ENCODE measurements at places on chromosomes 13 and 19.

GRCh38 chr19:20664901-20665781, 3.8 kb upstream of the ZNF626 start:
- no peak for DNase-seq

DNA sequence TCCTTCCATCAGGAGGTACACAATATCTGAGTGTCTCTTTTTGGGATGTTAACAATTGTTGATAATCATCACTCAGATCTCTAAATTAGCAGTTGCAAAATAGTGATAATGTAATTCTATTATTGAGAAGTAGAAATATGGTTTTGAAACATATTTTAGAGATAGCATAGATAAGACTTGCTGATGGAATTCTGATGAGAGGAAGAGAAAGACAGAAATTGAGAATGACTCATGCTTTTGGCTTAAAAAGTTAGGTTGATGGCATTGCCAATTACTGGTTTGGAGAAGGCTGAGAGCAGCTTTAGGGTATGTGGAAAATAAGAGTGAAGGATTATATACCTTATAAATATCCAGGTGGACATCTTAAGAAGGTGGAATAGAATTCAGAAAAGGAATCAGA, 106.4 kb upstream of the EDNRB start:
- no peak for DNase-seq

DNA sequence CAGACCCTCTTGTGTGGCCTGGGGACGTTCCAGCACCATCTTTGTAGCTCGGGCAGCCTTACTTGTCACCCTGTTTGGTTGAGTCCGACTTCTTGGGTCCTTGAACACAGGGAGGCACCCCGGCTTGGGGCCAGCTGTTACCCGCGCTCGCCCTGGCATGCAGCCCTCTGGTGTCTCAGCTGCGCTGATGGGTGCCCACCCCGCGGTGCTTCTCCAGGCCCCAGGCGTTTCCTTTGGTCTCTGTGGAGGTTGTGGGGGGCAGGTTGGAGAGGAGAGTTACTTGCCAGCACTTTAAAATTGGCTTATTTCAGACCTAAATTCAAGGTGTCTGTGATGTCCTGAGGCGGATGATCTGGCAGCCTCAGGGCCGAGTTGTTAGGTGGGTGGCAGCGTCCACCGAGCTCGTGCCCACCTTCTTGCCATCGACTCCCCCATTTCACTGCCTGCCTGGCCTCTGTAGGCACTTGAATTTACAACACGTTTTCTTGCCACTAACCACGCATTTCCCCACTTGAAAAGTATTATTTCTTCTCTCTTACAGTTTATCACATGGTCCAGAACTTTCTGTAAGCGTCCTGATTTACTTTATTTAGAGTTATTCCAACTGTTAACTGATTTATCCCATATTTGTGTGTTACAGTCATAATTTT, 16.9 kb downstream of the UBAC2 start:
- no peak for DNase-seq

DNA sequence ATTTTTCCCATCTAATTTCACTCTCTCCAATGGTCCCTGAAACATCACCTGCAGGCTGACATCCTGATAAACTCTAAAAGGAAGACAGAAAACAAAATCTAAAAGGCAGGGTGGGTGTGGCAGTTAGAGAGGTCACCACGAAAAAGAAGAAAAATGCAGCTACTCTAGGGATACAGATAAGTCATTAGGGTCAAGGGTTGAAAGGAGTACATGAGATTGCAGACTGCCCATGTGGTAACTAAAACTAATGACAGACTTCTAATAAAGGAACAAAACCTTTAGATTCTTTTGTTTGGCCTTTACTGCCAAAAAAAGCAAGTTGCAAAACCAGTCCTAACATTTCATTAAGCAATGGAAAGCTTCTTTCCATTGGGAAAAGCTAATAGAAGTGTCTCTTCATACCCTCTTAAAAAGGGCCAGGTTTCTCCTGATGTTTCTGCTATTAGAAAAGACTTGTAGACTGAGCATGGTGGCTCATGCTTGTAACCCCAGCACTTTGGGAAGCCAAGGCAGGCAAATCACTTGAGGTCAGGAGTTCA, 31.0 kb downstream of the THSD1 start:
- no peak for DNase-seq

- DNase-seq: no peak
These were observed 175.2 kb downstream of the TSHZ3 start for GRCh38 chr19:31173991-31174390.

DNA sequence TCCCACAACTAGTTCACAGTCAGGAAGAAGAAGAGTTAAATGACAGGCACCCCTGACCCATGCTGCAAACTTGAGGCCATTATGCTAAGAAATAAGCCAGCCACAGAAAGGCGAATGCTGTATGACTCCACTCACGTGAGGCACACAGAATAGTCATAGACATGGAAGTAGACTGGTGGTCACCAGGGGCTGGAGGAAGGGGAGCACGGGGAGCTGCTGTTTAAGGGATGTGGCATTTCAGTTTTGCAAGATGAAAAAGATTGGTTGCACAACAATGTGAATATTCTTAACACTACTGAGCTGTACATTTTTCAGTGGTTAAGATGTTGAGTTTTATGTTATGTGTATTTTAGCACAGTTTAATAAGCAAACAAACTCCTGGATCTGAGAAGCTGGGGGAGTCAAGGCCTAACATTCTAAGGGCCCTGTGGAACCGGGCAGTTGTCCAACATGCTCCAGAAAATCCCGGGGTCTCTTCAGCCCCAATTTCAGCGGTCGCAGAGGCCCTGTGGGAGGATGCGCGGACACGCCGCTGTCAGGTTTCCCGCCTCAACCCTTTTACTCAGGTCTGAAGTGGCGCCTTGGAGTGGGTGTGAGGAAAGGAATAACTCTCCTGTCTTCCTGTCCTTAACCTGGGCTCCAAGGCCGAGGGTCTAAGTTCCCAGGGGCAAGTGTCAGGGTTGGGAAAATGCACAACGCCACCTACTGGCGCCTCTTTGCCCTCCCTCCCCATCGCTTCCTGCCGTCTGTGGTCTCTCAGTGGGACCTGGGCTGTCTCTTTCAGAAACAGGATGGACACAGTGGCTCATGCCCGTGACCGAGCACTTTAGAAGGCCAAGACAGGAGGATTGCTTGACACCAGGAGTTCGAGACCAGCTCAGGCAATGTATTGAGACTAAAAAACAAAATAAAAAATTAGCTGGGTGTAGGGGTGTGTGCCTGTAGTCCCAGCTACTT, 4.4 kb upstream of the TMEM272 start:
- DNase-seq: peak; percentile 12

DNA sequence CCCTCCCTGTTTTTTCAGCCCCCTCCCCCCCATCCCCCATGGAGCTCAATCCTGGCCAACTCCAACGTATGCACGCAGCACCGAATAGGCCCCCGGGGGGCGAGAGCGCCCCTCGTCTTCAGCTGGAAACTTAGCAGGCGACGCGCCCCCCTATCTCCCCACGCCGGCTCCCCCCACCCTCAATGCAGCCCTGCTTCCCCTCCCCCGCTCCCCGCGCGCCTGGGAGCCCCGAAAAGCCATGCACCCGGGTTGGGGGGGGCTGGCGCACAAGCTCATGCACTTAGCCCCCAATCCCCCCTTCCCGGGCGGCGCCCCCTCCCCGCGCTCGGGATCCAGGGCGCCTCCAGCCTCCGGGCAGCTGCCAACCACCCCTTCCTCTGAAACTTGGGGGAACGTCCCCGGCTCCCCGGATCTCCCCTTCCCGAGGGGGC, 508 bp downstream of the ZBTB7A start:
- no peak for DNase-seq
